ENCODE measurements at places on chromosomes 2 and 18. TPM values are rescaled to one million over a fixed set of nuclear protein-coding genes. Genes with fewer than 3 reads are reported as not detected.

DNA sequence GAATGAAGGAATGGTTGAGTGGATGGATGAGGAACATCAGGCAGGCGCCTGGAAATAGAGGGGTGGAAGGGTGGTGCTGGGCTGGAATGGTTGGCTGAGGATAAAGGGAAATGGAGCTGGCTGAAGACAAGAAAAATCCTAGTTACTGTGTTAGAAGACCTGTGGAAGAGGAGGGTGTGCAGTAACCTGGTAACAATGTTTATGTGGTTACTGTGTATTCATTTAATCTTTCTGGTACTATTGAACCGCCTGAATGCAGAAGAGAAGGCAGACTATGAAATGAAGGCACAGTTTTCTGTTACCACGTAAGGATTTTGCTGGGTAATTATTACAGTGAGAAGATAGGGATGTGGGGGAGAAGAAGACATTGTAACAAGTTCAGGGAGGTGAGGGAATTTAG is 110.3 kb upstream of the MGAT5 start:
- DNase-seq: peak; percentile 10

- DNase-seq: peak; percentile 53
These were observed 3.0 kb upstream of the SKOR2 start for GRCh38 chr18:47254341-47254939.

SERPINB11 gene
- not detected for total RNA-seq

TMEM247 gene
- not detected for total RNA-seq

DNA sequence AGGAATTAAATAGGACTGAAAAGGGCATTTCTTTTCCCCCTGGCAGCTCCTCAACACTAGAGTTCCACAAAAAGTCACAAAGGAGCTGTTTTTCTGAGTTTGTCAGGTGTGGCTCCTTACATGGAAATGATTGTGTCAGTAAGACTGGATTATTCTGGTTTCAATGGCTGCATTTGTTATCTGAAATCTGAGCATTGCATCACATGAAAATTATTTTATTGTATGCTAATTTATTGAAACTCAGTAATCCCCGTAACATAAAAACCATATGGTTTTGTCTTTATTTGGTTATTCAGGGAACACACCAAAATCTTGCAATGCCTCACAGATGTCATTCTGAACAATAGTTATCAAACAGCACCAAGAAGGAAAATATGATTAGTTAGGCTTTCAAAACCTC is 439.7 kb upstream of the TNP1 start:
- DNase-seq: no peak

GREB1 gene
- total RNA-seq: under 0.01 TPM

DNA sequence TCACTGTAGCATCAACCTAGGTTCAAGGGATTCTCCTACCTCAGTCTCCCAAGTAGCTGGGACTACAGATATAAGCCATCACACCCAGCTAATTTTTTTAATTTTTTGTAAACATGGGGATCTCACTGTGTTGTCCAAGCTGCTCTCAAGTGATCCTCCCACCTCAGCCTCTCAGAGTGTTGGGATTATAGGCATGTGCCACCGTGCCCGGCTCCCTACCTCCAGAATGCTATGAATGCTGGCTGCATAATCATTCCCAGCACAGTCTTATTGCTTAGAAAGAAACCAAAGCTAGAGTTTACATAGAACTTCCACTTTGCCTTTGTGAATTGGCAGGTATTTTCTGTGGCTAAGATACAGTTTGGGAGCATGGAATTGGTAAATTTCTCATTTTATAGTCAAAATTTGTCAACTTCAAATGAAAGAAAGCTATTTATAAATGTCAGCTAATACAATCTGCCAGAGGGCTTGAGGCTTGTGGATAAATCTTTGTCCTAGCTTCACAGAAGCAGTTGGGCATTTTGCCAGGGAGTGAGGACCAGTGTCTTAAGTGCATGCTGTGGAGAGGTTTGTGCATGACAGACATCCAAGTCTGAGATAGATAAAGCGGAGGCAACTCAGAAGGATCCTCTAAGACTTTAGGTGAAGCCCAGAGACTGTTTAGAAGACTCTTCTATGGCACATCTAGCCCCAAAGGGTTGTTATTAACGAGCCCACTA is 175.4 kb downstream of the ANTXR1 start:
- DNase-seq: no peak

GALR1 gene
- total RNA-seq: not detected

- no peak for DNase-seq
These were observed 488.4 kb downstream of the ADCYAP1 start for GRCh38 chr18:1392865-1393734.

- DNase-seq: no peak
These were observed 56.7 kb downstream of the SDC1 start for GRCh38 chr2:20168048-20168726.

DNA sequence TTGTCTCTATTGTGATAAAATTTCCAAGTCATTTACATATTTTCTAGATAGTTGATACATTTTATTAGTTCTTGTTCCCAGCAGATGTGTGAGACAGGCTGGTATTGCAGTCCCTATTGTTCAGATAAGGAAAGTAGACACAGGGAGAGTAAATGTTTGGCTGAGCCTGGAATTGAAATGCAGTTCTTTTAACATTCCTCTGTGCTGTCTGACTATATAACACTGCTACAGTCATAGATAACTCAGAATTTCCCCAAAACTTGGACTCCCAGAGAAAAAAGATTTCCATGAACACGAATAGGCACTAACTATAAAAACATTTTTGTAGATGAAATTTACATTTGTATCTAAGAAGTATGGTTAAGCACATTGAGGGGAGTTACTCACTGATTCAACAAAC is 71.4 kb downstream of the PLCL1 start:
- DNase-seq: no peak

- no peak for DNase-seq
These were observed 51.2 kb upstream of the PXDN start for GRCh38 chr2:1795261-1796231.

DNA sequence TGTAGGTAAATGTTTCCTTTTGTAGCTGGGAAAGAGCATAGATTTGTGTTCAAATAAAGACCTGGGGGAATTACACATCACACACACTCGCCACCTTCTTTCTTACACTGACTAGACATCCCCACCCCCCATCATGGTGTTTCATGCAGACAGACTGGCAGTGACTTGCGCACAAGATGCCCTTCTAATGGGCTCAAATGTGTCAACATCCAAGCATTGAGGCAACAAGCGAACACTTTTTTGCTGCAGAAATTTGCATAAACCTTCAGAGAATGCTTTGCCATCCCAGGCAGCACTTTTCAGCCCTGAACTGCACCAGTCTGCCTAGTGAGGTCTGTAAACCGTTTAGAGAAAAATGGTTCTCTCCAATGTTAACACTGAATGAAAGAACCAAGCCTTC is 4.5 kb downstream of the HOXD8 start:
- DNase-seq: no peak

DNA sequence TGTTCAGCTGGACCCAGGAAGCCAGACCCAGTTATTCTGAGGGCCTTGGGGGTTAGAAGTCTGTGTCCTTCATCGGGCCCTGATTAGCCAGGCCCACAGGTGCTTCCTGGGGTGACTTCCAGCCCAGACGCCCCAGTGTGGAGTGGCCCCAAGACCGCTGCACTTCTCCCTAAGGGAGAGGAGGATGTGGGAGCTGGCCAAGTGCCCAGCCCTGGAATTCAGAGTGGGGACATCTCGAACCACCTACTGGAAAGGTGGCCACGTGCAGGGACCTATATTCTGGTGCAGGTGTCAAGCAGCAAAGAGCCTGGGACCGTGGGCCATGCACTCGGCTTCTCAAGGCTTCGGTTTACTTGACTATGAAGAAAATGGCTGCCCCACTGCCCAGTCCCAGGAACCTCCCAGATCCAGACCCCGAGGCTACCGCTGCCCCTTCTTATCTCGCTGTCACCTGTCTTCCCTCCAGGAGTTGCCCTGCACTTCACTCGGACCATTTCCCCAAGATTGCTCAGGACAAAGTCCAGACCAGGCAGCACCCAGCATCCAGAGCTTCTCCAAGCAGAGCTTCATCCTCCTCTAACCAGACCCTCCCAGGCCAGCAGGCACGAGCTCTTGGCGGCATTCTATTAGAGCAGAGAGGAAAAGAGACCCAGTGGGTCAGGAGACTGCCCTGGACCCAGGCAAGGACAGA is 142.8 kb upstream of the ID2 start:
- no peak for DNase-seq

BOLL gene
- not detected for total RNA-seq

- no peak for DNase-seq
These were observed 4.8 kb downstream of the LMAN2L start for GRCh38 chr2:96734880-96735583.

- DNase-seq: peak; percentile 63
These were observed 63.2 kb upstream of the MGAT4A start for GRCh38 chr2:98793897-98794830.

- no peak for DNase-seq
These were observed 68.3 kb downstream of the EDAR start for GRCh38 chr2:108920686-108921085.

KLHL41 gene
- 0.20 TPM for total RNA-seq

- DNase-seq: no peak
These were observed 560.0 kb upstream of the CDH2 start for GRCh38 chr18:28736951-28737350.

GRCh38 chr2:104487366-104487765 is 366.5 kb upstream of the POU3F3 start:
- no peak for DNase-seq

C2orf78 gene
- total RNA-seq: not detected

DNA sequence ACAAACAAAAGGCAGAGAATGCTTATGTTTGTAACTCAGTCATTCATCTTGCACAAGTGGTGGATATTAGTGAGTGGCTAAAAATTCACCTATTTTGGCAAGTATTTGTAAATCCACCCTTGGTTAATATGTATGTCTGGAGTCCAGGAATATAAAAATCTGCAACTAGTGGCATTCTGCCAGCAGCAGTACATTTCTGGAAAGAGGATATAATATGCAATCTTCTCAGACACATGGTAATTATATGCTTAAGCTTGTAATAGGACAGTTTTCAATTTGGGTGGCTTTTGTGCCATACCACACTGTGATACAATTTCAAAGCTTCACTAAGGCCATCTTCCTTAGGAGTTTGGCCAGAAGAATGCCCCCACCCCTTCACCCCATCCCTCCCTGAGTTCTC is 693.3 kb downstream of the MBD2 start:
- DNase-seq: no peak

CD8B gene
- not detected for total RNA-seq

DNA sequence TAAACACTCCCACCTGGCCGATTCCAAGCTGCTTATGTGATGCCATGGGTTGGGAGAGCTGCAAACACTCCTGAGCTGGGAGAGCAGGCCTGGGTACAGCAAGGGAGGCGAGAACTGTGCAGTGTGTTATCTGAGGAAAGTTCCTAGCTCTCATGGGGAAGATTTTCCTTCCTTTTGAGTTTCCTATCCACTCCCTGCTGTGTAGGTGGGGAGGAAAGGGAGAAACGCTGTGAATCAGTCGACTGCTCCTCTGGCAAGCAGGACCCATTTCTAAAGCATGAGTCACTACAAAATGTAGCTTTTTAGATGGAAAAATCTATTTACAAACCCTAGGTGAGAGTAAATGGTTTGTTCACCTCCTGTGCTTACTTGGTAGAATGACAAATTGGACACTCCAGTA is 80.4 kb downstream of the SH3RF3 start:
- peak; percentile 83 for DNase-seq

DNA sequence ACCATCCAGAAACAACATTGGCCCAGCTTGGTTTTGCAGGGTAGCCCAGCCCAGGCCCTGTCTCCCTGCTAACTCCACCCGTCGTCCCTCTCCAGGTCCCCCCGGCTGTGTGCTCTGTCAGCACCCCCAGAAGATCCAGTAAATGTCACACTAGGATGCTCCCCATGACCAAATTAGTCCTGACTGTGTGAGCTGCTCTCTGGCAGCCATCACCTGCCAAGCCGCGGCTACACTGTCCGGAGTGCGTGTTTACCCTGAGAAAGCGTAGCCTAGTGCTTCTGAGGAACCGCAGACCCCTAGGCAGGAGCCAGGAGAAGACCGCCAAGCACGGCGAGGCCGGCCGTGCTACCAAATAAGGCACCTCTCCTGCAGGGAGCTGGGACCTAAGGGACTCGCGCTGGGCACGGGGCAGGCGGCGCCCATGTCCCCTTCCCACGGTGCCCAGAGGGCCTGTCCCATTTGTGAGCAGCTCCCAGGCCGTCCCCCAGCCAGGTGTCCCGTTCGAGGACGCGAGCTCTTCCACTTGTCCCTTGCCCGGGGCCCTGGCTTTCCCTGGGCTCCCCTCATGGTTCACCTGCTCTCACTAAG is 849.9 kb downstream of the RNF144A start:
- DNase-seq: no peak

TOGARAM2 gene
- under 0.01 TPM for total RNA-seq

WNT10A gene
- total RNA-seq: not detected

DNA sequence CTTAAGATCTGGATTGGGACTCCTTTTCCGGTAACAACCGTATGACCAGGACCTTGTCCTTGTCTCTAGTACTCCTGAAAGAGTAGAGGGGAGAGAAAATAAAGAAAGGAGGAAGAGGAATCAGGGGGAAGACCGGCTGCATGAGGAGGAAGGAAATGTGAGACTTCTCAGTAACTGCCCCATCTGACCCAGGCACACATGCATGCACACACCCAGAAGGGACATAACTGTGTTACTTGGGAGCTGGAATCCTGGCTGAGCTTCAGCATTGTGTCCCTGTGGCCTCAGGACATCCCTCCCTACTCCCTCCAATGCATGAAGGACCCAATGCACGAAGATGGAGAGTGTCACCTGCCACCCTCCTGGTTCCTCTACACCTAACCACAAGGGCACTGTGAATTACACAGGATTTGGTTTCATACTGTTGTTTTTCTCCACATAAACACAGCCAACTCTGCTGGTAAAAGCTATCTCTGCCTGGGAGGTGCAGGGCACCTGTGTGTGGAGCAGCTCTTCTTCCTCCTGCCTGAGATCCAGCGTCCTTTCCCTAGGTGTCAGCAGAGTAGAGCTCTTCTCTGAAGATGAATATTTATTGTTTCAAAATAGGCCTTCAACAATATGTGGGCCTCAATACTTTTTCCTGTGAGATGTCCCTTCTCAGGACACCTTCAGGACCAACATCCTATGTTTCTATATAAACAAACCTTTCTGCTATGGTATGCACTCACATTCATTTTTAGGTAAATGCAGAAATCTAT is 574.1 kb upstream of the ID2 start:
- no peak for DNase-seq

DNA sequence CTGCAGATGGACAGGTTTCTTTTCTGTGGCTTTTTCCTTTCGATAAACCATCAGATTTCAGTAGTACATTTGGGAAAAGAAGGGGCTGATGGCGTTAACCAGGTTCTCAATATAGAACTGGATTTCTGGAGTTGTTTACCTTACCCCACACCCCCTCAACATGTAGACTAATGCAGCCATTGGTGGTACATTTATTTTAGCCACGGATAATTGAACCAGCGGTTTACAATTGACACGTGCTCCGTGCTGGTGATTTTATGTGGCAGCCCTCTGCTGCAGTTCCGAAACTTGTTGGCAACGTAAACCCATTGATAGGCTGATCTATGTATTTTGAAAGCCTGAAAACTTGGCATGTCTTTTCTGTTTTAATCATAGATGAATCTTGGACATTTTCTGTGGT is 5.4 kb downstream of the SOX11 start:
- DNase-seq: no peak

GRCh38 chr2:25979001-25979400 is 3.3 kb downstream of the KIF3C start:
- DNase-seq: no peak

CRACDL gene
- 2.2 TPM for total RNA-seq

Measured in lung microvascular endothelial cell (primary cell).